Uterus (tissue), 4 donors: ENCODE measurements at places on chromosomes 3 and 15.
A peak's percentile ranks its signal among the peaks of the same experiment; 100 is the strongest.

- no peak for DNase-seq
- no peak overlapping the region for H3K4me3 ChIP-seq
- H3K36me3 ChIP-seq: no peaks in the 10 kb centered on the region
- H3K4me1 ChIP-seq: no peaks in the 10 kb centered on the region
- no peaks in the 10 kb centered on the region for H3K27me3 ChIP-seq
- H3K27ac ChIP-seq: no peak overlapping the region
These were observed 50.3 kb downstream of the MRPS25 start for GRCh38 chr3:15014606-15015328.

- no peak overlapping the region for H3K27ac ChIP-seq
- no peak for DNase-seq
- H3K27me3 ChIP-seq: no peaks in the 10 kb centered on the region
- H3K4me3 ChIP-seq: no peak overlapping the region
These were observed 16.1 kb downstream of the ZDHHC23 start for GRCh38 chr3:113963879-113964278.

DNA sequence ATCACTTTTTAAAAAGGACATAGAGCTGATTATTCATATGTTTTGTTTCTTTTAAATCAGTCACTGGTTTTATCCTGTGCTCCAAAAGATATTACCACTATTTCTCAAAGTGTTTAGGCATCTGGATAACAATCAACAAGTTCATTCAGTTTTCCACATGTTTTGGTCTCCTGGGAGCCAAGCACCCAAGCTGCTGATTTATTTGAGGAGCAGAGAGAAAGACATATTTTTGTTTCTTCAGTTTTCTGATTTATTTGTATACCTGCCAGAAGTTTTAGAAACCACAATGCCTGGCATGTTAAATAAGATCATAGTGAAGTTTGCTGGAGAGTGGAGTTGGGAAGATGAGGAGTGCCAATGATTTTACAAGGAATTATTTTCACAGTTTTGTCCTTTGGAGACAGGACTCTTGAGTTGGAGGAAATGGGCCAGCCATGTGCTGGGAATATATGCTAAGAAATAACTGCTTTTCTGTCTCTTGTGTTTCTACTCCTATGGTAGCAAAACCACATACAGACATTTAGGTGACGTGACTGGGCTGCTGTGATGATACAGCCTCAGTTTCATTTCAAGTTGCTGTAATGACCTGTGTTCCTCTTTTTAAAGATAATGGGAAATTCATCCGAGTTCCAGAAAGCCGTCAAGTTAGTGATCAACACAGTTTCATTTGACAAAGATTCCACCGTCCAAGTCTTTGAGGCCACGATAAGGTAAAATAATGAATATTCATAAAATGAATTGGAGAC is 11.7 kb downstream of the EDEM1 start:
- H3K4me3 ChIP-seq: no peak overlapping the region
- DNase-seq: no peak
- no peaks in the 10 kb centered on the region for H3K27me3 ChIP-seq
- no peaks in the 10 kb centered on the region for H3K36me3 ChIP-seq
- H3K4me1 ChIP-seq: peaks cover 7% of the 10 kb centered on the region

DNA sequence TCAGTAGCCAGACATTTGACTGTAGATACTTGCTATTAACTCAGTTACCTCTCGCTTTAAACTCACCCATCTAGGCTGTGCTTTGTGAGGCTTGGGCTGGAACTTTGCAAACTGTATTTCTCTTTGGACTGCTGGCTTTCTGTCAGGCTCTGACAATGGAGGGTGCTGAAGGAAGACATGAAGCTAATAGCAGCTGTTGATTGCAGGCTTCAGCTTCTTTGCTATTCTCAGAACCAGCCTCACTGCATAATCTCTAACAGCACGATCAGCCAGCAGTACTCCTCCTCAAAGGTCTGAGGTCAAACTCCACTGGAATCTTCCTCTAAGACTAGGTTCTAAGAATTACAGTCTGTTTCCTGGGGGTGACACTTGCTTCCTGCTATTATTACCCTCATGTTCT is 295.6 kb downstream of the ZBBX start:
- DNase-seq: no peak
- H3K4me1 ChIP-seq: no peaks in the 10 kb centered on the region
- H3K4me3 ChIP-seq: no peak overlapping the region

DNA sequence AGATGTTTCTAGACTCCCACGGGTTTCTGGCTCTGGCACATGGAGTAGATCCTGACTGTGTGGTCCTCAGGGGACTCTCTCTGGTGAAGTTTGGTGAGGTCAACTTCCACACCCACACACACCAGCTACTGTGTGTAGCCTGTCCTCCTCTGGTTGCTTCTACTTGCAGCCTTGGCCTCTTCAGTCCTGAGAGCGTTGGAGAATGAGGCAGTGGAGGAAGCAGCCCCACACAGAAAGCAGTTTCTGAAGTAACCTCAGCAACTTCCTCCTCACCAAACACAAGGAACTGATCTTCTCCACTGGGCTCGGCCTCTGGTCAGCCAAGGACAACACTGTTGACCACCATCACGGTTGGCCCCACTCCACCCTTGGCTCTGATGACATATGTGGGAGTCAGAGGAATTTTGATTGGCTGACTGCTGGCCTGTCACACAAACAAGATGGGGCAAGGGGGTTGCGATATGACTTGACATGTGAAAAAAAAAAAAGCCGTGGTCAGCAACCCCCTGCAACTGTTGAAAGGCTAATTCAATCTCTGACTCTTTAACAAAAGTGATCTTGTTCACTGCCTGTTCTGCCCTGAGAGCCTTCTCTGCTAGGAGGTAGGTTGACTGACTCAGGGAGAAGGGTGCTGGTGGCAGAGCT is 19.6 kb downstream of the CD86 start:
- no peaks in the 10 kb centered on the region for H3K4me1 ChIP-seq
- H3K27me3 ChIP-seq: no peaks in the 10 kb centered on the region
- no peaks in the 10 kb centered on the region for H3K36me3 ChIP-seq

GRCh38 chr3:177567833-177568232 is 370.6 kb upstream of the TBL1XR1 start:
- DNase-seq: no peak
- H3K36me3 ChIP-seq: no peaks in the 10 kb centered on the region
- no peak overlapping the region for H3K4me3 ChIP-seq
- no peaks in the 10 kb centered on the region for H3K4me1 ChIP-seq

DNA sequence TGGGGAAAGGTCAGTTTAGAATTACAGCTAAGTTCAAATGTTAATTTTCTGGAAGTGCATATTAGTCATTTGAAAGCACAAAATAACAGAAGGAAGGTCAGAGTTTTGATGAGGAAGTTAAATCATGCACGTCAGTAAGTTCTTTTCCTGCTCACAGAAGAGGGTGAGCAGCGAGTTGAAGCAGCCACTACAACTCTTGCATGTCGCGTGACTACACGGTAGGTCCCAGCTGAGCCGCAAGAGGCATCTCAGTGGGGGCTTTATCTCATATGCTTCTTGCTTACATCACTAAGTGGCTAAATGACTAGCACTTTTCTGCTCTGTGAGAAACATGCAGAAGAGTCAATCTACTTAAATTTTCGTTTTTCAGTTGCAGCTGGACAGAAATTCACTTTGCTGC is 21.3 kb upstream of the SEC62 start:
- no peak overlapping the region for H3K4me3 ChIP-seq
- no peaks in the 10 kb centered on the region for H3K27me3 ChIP-seq
- no peak for DNase-seq
- H3K27ac ChIP-seq: no peak overlapping the region

DNA sequence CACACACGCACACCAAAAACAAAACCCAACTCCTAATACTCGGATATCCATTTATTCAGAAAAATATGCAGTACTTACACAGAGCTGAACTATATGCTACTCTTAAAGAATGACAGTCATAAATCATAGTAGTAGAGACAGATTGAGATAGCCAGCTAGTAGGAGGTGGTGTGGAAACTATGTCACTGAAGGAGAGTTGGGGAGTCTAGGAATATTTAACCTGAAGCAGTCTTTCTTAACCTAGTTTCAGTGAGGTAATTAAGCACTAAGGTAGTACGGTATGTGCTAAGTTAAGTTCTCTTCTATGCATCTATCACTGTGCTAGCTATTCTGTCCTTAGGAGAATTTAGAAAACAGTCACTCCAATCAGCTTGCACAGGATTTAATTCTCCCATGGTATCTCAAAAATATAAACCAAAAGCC is 54.2 kb downstream of the ANKRD28 start:
- H3K4me3 ChIP-seq: no peak overlapping the region
- no peaks in the 10 kb centered on the region for H3K4me1 ChIP-seq
- no peaks in the 10 kb centered on the region for H3K36me3 ChIP-seq
- peak overlapping the region; percentile 35 for H3K27ac ChIP-seq
- H3K27me3 ChIP-seq: no peaks in the 10 kb centered on the region

- H3K27me3 ChIP-seq: no peaks in the 10 kb centered on the region
- H3K4me1 ChIP-seq: peaks cover 5% of the 10 kb centered on the region
- H3K4me3 ChIP-seq: no peak overlapping the region
These were observed 4.2 kb upstream of the GMPPB start for GRCh38 chr3:49727924-49728361.

- H3K4me3 ChIP-seq: peak overlapping the region; percentile 31
- no peaks in the 10 kb centered on the region for H3K36me3 ChIP-seq
- peak overlapping the region; percentile 83 for H3K27ac ChIP-seq
- no peaks in the 10 kb centered on the region for H3K27me3 ChIP-seq
- no peaks in the 10 kb centered on the region for H3K4me1 ChIP-seq
- DNase-seq: peak; percentile 36
These were observed 848 bp downstream of the SYNM start for GRCh38 chr15:99105514-99106341.

- H3K36me3 ChIP-seq: no peaks in the 10 kb centered on the region
- no peaks in the 10 kb centered on the region for H3K4me1 ChIP-seq
- H3K27ac ChIP-seq: no peak overlapping the region
- peak; percentile 65 for DNase-seq
- no peak overlapping the region for H3K4me3 ChIP-seq
- H3K27me3 ChIP-seq: no peaks in the 10 kb centered on the region
These were observed 3.5 kb upstream of the MTFMT start for GRCh38 chr15:65032801-65033537.
